ENCODE measurements at places on chromosomes 2 and 18.
A peak's percentile ranks its signal among the peaks of the same experiment; 100 is the strongest.

DNA sequence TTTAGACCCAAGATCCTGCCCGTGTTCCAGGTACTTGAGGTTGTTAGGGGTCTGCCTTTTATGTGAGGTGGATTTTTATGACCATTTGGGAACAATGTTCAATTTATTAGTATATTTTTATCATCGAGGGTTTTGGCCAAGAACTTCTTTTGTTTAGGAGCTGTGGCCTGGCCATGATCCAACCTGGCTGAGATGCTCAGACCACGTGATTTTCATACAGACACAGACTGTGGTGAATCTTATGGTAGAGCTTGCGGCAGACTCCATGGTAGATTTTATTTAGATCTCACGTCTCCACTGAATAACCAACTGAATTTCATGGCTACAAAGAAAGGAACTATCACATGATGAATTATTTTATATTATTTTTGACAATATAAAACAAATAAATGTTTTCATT, 405.5 kb upstream of the VWC2L start:
- DNase-seq: no peak

DNA sequence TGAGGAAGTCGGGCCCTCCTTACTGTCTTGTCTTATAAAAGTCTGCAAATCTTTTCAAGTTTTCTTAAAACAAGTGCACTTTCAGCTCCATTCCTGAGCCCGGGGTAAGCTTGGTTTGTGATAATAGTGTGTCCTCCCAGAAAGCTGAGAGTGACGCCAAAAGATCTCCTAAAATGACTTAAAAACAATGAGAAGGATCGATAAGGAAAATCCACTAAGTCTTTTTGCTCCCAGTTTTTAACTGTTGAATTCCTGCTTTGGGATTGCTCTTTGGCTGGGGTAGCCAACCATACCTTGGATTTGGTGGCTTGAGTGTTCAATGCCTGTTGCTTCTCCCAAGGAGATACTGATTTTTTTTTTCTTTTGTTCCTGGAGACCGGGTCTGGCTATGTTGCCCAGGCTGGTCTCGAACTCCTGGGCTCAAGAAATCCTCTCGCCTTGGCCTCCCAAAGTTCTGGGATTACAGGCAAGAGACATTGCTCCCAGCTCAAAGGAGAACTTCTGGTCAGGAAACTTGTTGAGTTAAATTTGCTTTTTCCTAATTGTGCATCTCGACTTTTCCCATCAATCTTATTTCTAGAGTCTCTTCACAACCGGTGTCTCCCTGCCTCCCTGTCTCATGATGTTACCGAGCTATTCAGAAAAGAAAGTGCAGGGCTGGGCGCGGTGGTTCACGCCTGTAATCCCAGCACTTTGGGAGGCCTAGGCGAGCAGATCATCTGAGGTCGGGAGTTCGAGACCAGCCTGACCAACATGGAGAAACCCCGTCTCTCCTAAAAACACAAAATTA, 3.0 kb downstream of the TGIF1 start:
- no peak for DNase-seq

GRCh38 chr2:239195318-239195871, 205.4 kb downstream of the HDAC4 start:
- DNase-seq: no peak

DNA sequence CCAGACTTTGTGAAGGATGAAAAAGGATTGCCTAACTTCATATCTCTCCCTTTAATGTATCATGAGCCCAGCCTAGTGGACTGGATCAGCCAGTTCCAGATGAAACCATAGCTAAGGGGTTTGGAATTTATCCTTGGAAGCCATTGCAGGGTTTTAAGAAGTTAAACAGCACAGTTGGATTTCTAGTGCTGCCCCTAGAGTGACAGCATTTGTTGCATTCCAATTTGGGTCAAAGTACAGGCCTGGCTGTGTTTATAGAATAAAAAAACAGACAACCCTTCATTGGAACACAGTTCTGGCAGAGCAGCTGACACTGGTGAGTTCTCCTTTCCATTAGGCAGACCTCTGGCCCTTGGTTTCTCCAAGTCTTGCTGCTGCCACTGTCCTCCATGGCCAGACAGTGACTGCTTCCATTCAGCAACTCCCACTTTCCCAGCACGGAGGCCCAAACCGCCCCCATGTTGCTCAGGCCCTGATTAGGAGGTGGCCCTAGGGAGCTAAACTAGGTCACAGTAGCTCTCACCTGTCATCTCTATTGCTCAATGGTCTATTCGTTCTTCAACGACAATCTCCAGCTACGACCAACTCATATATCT, 8.0 kb downstream of the GPR39 start:
- peak; percentile 10 for DNase-seq

DNA sequence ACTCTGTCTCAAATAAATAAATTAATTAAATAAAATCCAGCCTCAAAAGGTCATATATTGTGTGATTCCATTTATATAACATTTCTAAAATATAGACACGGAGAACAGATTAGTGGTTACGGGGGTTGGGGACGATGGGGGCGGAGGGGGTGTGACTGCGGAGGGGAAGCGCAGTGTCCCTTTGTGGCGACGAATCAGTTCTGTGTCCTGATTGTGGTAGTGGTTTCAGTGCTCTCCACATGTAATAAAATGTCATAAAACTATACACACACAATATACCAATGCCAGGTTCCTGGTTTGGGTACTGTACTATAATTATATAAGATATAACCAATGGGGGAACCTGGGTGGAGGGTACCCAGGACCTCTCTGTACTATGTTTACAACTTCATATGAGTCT, 186.4 kb downstream of the ANAPC1 start:
- DNase-seq: no peak

- no peak for DNase-seq
These were observed 3.9 kb downstream of the ANKRD44 start for GRCh38 chr2:197306696-197307040.

GRCh38 chr18:74116633-74117554, 30.7 kb downstream of the FBXO15 start:
- peak; percentile 19 for DNase-seq

GRCh38 chr18:23872701-23873550, 141.6 kb upstream of the TTC39C start:
- no peak for DNase-seq

GRCh38 chr2:179790235-179791217, 70.9 kb downstream of the ZNF385B start:
- DNase-seq: no peak
